A549 treated with DMSO at 1 μM for 4 hours (cell line): ENCODE measurements at places on chromosomes 11 and 22. TPM values are rescaled to one million over a fixed set of nuclear protein-coding genes. Genes with fewer than 3 reads are reported as not detected.

Gene MPPED2
- total RNA-seq, result not detected in 5 replicates

Gene CHRM1
- 0.03 to 0.11 TPM (median 0.04 TPM) in 3 of 5 replicates, not detected in the others for total RNA-seq

Gene OR52N4
- not detected in 5 replicates for total RNA-seq

Gene ISX
- not detected in 5 replicates for total RNA-seq

Gene RBMXL2
- not detected in 5 replicates for total RNA-seq

Gene SLC25A18
- 0.05 TPM in 1 of 5 replicates, not detected in the others for total RNA-seq

Gene OR2D2
- not detected in 5 replicates for total RNA-seq

Gene HEPHL1
- total RNA-seq, result not detected in 5 replicates

Gene F2
- 1.9 to 3.1 TPM (median 2.1 TPM) in 5 replicates for total RNA-seq

Gene KCTD14
- 1.4 to 2.0 TPM (median 1.6 TPM) in 5 replicates for total RNA-seq

Gene RTL10
- total RNA-seq, result 6.6 to 8.1 TPM (median 7.3 TPM) in 5 replicates

Gene BCR
- 13.3 to 16.6 TPM (median 14.0 TPM) in 5 replicates for total RNA-seq

Gene SCT
- not detected in 5 replicates for total RNA-seq

Gene MPEG1
- not detected in 5 replicates for total RNA-seq

Gene SLN
- 0.45 to 1.9 TPM (median 0.70 TPM) in 5 replicates for total RNA-seq

Gene ART5
- 0.23 to 0.57 TPM (median 0.34 TPM) in 4 of 5 replicates, not detected in the other for total RNA-seq

Gene SMCO4
- total RNA-seq, result 13.7 to 16.4 TPM (median 16.1 TPM) in 5 replicates
